ENCODE measurements at places on chromosomes 11 and 22.

DNA sequence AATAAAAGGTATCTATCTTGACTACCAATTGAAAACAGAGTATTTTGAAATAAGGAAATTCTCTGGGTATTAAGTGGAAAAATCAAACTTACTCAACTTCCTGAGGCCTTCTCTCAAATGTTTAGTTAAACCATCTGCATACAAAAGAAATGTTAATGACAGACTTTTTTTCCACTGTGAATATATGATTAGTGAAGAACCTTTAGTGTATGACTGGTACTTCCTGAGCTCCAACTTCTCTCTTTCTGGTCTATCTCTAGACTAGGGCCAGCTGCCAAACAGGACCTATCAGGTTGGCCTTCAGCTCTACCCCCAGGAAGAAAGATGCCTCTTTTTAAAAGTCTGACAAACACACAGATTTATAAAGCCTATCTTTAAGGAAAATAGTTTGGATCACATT lies 68.8 kb upstream of the SCUBE2 start:
- no peak for DNase-seq

DNA sequence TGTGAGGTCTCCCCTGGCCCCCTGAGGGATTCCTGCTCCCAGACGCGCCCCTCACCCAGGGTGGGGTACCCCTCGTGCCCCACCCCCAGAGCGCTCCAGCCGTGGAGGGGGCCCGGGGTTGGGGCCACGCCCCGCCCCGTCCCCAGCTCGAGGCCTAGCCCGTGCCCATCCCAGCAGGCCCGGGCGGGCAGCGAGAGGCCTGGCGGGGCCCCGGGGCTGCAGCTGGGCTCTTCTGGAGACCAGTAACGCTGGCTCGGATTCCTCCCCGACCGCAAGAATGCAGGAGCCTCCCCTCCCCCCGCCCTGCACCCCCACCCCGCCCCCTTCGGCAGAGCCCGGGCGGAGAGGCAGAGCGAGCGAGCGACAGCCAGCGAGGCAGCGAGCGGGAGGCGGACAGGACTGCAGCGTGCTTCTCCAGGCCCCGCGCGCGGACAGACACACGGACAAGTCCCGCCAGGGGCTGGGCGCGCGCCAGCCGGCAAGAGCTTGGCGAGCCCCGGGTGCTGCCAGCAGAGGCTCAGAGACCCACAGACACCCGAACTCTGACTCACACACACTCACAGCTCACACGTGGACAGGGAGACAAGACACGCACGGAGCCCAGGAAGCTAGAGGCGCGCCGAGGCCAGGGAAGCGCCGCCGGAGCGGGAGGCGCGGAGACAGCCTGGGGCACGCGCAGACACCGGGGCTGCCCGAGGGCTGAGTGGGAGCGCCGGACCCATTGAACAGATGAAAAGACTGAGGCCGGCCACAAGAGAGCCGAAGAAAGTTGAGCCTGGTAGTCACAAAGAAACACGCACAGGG lies 15.2 kb downstream of the BCL9L start:
- DNase-seq, result no peak

DNA sequence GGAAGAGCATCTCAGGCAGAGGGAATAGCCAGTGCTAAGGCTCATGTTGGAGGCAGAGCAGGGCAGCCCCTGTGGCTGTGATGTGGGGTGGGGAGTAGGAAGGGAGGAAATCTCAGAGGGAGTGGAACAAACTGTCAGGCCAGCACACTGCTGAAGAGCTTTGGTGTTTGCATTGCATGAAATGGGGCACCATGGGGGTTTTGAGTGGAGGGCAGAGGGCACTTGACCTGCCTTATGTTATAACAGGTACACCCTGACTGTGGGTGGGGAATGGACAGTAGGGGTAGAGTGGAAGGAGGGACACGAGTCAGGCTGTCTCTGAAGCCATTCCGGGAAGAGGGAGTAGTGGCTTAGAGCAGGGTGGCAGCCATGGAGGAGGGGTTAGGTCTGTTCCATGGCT lies 24.0 kb downstream of the PRDM11 start:
- no peak for DNase-seq

DNA sequence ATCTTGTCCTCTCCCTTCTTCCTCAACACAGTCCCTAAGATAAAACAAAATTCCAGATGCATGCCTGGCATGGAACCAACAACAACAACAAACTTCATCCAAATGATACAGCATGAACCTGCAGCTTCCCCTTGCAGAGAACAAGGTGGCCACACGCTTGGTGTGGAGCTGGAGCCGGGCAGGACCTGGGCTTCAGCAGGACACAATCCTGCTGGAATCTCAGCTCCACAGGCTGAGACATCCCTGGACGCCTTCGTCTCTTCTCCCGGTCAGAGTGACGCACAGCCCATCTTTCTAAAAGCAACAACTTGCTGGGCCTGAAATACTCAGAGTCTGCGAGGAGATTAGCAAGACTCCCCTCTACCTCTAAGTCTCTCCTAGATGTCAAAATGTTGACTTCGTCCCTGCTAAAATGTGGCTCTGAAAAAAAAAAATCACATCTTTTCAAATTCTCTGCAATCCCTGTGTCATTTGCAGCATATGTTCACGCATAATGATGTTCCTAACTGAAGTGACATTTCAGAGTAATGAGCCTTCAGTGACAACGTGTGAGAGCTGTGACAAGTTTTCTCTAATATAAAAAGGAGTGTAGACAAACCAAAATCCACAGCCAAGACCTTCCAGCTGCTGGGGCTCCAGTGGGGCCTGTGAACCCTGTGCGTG lies 1232.3 kb downstream of the TBC1D22A start:
- peak; percentile 22 for DNase-seq

DNA sequence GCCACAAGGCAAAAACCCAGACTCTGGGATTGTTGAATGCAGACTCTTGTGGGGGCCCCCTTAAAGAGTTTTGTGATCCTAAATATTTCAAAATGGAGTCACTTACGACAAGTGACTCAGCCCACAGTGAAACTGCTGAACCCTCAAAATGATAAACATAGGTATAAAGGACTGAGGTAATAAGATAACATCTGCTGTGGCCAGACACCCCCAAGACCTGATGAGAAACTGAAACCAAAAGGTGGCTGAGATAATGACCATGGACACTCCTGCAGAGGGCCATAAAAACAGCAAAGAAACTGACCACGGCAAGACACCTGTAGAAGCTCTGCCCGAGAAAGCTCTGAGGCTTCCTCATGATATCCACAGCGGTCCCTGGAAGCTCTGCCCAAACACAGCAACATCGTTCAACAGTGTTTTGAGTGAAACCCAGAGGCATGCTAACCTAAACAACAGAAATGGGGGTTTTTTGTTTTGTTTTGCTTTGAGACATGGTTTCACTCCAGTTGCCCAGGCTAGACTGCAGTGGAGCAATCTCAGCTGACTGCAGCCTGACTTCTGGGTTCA lies 1.6 kb upstream of the PLAAT4 start:
- DNase-seq, result no peak

GRCh38 chr22:30023099-30023660 lies 57.1 kb upstream of the HORMAD2 start:
- no peak for DNase-seq

DNA sequence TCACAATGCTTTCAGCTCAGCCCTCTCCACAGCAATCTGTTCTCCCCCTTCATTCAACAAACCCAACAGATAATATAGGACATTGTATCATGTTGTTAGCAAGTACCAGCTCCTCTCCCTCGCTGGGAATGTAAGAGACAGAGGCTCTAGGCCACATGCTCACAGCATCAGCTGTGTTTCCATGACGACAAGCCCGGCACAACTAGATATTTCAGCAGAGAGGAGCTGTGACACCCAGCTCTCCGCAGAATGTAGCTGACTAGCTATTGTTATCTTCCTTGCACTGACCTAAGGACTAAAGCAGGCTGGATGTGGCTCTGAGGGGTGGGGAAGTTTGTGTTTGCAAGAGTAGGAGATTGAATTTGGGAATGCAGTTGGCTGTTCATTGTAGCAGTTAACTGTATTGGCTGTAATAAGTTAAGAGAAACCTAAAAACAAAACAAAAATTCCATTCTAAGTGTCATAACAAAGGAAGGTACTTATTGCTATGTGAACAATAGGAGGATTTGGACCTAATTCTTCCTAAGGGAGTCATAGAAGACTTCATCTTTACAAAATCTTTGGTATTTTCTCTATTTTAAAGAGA lies 28.0 kb upstream of the RRAS2 start:
- DNase-seq, result no peak

- DNase-seq, result no peak
Observed at GRCh38 chr22:20218987-20219386, 49.1 kb downstream of the RTN4R start.

DNA sequence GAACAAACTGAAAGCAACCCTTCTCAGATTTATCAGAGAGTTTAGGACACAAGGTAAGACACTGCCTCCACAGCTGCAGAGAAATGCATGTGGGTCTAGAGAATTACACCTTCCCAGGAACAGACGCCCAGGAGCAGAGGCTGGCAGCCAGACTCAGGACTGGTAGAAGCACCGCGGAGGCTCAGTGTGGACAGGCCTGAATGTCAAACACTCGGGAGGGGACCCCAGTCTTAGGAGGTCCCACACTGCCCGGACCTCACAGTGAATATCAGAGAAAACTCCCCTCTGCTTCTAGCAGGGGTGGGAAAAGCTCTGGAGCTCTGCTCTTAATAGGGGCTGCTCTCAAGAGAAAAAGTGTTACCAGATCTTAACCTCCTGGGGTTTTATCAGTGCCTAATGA lies 952.7 kb downstream of the BRD1 start:
- no peak for DNase-seq

- no peak for DNase-seq
Observed at GRCh38 chr22:19540394-19540793, 16.2 kb upstream of the CLDN5 start.

DNA sequence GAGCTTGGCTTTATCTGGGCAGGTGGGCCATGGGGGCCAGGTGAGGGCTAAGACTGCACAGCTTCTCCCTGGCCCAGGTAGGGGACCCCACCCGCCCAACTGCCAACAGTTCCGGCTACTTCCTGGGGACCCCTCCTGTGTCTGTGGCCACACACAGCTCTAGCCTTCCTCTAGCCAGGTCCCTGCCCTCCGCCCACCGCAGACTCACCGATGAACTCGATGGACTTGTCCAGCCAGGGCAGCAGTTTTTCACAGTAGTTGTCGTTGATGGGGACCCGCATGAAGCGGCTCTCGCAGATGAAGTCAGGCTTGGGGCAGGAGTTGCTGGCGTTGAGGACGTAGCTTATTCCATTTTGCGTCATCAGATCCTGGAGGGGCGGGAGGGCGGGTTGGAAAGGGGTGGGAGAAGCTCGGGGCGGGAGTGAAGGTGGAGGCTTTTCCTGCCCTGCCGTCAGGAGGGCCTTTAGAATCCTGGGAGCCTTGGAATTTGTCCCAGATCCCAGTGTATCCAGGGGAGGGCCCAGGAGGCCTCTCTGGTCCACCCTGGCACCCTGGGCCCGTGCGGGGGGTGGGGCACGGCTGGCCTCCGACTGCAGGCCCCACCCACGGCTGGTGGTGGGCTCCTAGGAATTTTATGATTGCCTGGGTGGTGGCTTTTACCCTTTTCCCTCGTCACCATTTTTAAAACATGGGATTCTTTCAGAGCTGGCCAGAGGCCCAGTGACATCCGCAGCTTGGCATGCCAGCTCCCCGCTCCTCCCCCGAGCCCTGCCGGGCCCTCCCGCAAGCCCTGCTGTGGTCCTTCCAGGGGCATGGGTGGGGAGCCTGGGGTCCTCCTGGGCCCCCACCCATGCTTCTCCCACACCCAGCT lies 13.9 kb downstream of the DUSP8 start:
- DNase-seq, result no peak

GRCh38 chr11:112563808-112564207 lies 303.1 kb upstream of the PLET1 start:
- no peak for DNase-seq

GRCh38 chr11:2482204-2482603 lies 37.4 kb downstream of the KCNQ1 start:
- peak; percentile 27 for DNase-seq

- DNase-seq, result no peak
Observed at GRCh38 chr11:8676458-8676857, 6.0 kb downstream of the TRIM66 start.

GRCh38 chr11:72703267-72704008 lies 29.2 kb upstream of the PDE2A start:
- no peak for DNase-seq

DNA sequence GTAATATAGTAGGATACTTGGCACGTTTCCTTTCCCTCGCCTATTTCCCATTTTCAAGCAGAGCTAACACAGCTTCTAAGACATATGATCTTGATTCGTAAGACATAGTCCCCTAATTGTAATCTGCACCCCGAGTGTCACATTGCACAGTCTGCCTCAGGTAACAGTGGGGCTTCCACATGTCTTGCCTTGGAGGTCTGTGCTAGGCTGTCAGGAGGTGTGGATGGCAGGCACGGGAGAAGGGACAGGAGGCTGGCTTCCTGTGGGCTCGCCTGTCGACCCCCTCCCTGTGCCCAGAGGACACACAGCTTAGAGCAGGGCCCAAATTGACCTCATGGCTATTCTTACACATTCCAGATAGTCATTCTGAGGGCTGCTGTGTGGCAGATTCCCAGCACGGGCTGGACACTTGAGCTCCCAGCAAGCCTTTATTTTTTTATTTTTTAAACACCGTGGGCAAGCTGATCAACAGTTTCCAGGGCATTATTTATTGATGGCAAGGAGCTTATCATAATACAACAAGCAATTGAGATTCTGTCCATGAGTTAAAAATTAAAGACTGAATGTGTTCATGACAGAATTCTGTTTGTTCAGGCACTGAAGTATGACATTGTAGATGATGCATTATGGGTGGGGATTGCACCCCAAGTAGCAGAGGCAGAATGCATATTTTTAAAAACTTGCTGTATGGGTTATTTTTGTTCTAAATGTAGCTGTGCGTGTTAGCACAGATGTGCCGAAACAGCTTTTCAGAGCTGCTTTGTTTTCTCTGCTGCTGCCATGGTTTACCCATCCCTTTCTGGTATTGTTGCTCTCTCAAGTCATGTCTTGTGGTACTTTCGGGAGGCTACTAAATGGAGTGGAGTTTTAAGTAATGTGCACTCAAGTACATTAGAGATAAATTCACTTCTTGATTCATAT lies 113.0 kb downstream of the ATXN10 start:
- no peak for DNase-seq

DNA sequence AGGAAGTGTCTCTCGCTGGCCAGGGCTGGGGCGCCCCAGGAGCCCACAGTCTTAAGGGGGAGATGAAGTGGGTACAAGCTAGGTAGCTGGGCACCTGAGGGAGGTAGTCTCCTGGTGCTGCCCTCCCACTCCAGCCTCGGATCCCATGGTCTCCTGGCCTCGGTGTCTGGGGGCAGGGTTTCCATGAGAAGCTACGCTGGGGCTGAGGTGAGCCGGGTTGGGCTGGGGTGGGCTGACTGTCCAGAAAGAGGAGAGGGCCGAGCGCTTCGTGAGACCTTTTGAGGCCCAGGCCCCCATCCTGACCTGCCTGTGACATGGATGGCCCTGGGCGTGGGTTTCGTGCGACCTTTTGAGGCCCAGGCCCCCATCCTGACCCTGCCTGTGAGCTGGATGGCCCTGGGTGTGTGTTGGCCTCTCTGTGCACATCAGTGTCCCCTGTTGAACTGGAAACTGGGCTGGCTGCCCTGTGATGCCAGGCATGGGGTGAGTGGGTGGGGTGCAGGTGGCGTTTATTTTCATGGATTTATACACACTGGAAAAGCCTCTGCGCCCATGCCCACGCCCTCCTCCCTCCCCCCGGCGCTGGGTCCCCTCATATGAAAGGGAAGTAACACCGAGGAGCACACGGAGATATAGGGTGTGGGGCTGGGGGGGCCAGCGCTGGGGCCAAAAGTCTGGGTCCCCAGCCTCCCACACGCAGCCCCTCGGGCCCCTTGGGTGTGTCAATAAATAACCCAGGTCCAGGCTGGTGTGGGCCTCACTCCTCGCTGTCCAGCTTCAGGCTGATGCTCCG lies 8.6 kb downstream of the AIP start:
- no peak for DNase-seq

Measured in vagina (tissue), 2 donors.